ENCODE measurements at places on chromosomes 12 and 14.
A peak's percentile ranks its signal among the peaks of the same experiment; 100 is the strongest.

GRCh38 chr12:76560086-76560491, 518 bp upstream of the OSBPL8 start:
- DNase-seq = no peak

DNA sequence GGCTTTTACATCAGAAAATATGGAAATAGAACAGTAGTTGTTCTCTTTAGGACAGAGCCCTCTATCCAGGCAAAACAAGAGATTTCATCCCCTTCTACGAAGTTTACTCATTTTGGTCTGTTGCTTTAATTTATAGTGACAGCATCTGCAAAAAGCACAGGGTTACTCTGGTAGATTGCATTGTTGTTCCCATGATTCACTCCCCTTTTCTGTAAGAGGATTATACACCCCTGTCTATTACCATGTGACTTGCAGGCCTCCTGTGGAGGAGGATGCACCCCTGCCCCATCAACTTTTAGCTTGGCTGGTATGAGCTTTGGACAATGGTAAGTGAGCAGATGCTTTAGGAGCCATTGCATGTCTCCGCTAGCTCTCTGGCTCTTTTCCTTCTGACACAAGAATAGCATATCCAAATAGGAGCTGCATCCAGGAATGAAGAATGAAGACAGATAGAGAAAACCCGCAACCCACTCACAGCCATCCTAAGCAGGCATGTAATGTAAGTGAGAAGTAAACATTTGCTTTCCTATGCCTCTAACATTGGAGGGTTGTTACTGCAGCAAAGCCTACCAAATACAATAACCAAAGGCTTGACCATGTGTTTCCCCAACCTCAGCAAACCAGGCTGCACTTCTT, 304.2 kb downstream of the AKAP6 start:
- no peak for DNase-seq

DNA sequence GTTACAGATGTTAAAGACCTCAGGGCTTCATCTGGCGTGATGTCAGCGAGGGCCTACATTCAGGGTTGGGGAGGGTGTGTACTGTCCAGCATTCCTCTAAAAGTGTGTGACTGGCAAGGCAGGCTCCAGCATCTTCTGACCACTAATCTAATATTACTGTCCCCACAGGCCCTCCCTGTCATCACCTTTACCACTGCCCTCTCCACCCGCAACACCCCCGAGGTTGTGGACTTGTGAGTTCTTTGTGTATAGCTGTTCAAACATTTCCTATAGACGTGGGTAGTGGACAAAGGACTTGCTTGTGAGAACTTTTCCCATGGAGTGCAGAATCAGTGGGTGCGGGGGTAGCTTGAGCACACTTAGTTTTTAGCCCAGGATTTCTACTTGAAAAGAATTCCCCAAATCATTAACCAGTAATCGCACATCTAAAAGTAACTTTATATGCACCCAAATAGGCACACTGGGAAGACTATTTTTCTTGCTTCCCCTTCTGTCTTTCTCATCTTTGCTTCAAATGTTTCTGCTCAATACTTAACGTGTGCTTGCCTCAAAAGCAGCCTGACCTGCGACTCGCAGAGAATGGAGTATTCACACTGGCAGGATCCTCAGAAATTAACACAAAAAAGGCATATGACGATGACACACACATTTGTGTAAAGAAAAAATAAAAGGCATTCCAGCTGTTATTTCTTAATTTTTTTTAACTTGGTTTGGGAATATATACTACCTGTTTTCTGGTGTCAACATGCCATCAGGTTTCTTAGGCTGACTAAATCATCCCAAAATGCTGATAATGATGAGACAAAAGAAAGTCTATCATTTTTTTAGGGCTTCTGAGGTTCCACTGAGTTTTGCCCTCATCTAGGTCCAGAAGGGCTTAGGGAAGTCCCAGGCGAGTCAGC, 158.4 kb upstream of the HIF1A start:
- DNase-seq = peak; percentile 44

DNA sequence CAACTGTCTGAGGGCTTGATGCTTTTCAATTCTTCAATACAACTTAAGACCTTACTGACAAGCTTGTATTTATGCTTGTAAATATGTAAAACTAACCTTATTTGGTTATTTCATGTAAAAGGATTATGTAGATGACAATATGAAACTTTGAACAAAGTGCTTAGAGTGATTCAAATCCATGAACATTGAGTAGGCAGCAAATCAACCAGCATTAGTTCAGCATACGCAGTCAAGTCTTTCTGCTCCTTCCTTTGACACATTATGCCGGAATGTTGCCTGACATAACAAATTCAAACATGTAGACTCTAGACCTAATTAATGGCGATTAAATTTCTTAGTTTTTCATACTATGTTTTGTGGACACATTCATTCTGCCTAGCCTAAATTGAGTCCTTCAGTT, 105.2 kb downstream of the FGD4 start:
- DNase-seq = no peak

DNA sequence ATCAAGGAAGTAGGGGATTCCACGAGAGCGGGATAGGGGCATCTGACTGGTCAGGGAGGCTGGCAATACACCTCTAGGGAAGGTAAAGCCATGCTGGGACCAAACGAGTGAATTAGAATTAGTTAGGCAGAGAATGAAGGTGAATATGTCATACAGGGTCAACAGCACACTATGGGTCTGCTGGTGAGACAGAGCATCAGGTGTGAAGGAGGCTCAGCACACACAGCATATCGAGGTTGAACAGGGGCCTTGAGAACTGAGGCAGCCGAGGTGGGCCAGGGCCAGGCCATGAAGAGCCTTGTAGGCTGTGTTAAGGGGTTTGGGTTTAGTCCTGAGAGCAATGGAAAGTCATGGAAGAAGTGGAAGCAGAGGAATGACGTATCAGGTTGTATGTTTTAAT, 137.8 kb downstream of the PRKCH start:
- no peak for DNase-seq

- peak; percentile 19 for DNase-seq
Observed at GRCh38 chr12:3496957-3497356, 6.0 kb downstream of the PRMT8 start.

GRCh38 chr12:47750229-47750798, 8.4 kb downstream of the RAPGEF3 start:
- no peak for DNase-seq

- DNase-seq = no peak
Observed at GRCh38 chr14:59407246-59408010, 57.8 kb downstream of the GPR135 start.

DNA sequence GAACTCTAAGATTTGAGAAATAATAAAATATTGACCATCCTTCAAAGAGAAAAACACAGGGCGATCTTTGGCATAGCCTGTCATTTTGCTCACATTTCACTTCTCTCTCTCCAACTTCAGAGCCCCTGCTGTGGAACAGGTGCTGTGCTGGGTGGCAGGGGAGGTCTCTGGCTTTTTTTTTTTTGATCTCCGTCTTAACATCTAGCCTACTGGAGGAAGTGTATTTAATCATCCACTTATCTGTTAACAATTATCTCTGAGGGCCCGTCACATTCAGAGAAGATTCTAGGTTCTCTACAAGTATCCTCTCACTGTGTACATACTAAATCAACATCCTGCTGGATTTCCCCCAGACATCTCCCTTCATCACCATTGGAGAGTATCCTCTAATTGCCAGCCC, 34.1 kb downstream of the CHST11 start:
- no peak for DNase-seq

Measured in A549 (cell line).